ENCODE measurements at places on chromosomes 1 and 21.

GRCh38 chr1:41006942-41007865 is 14.3 kb downstream of the SLFNL1 start:
- DNase-seq: no peak

DNA sequence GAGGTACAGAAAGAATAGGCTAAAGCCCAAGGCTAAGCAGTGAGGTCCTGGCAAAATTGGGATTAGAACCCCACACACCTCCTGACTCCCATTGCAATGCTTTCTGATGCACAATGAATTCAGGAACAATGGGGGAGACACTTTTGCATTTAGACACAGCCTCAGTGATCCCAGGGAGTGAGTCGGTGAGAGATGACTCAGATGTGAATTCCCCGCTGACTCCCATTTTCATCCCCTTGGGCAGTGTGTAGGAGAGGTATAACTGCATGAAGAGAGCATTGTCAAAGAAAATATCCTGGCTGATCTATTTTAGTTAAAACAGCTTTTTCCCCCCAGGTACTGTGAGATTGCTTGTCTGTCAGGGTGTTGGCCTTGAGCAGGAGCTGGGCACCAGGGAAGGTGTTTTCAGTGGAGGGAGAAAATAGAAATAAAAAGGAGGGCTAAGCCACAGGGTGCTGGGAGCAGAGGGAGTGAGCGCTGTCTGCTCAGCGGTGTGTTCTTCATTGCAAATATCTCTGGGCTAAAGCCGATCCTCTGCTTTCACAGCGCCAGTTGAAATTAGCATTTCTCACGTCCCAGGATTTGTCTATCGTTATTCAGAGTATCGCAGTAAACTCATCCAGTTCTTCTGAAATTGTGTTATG is 247.7 kb upstream of the PTBP2 start:
- no peak for DNase-seq

GRCh38 chr1:37741130-37741529 is 23.8 kb downstream of the EPHA10 start:
- no peak for DNase-seq

DNA sequence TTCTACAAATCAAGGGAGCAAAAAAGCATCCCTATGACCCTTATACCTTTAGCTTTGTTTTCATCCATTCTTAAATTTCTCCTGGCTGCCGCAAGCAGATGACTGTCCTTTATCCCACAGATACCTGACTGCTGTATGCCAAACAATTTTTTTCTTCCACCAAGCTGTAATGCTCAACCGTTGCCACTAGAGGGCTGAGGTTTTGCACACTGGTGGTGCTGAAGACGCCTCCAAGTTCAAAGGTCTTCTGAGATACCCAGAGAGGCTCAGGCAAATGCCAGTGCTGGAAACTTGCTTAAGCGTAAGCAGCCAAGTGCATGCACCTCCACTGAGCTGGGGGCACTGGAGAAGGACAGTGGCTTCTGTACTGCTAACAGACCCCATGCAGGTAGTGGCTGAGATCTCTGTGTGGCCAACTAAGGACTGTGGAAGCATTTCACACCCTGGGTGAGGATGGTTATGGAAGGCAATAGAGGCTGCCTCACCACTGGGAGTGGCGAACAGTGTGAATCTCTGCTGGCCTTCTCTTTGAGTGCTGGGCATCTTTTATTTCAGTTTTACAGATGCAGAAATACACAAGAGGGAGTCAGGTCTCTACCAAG is 28.5 kb downstream of the CNIH3 start:
- DNase-seq: peak; percentile 15

- no peak for DNase-seq
Measured at GRCh38 chr1:86296305-86297205, 99.6 kb downstream of the ODF2L start.

- no peak for DNase-seq
Measured at GRCh38 chr1:22428672-22429071, 23.0 kb upstream of the ZBTB40 start.

DNA sequence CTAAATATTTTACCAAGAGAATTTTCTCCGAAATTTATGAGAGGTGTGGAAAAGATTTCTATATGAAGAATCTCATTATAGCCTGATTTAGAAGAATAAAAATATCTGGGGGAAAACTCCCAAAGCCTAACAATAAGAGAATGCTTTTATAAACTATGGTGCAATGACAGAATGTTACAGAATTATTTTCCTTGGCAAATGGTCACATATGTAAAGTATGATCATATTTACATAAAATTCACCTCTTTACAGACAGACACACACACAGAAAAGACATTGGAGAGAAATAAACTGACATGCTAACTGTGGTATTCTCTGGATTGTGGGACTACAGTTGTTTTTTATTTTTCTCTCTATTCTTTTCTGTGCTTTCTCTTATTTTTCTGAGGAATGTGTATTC is 226.3 kb upstream of the USP24 start:
- no peak for DNase-seq

GRCh38 chr1:20662110-20662475 is 924 bp upstream of the DDOST start:
- DNase-seq: no peak

GRCh38 chr1:167499664-167500101 is 18.6 kb downstream of the CD247 start:
- DNase-seq: no peak

DNA sequence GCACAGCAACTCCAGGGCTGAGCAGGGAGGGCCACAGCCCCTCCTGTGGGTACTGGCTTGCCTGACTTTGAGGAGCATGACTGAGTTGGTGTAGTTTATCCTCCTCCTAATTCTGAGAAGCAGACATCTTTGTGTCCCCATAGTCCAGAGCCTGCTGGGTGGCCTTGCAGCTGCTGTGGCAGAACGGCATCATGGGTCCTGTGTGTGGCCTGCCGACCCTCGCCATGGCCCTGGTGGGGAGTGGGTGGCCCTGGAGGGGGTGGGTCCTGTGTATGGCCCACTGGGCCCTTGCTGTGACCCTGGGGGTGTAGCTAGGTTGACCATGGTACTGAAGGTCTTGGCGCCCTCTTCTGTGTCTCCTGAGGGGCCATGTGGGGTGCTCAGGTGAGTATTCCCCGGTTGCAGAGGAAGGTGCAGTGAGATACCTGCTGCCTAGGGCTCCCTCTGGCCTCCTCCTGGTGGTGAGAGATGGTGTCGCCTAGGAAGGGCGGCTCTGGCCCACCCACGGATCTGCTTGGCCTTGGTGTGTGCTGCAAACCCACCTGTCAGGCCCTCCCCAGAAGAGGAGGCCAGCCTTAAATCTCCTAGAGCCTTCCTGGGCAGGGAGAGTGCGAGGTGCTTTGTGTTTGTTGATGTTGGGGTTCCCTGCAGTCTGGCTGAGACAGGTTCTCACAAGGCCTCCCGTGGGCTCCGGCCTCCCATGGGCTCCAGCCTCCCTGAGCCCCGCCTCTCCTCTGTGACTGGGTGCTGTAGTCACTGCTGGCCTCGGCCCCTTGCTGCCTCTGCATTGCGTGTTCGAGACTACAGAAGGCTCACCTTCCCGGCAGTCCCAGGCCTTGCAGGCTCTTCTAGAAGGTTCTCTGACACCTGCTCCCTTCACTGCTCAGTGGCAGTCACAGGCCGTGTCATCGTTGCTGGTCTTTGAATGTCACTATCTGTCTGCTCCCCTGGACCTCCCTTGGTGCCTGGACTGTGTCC is 7.8 kb downstream of the SNAP47 start:
- DNase-seq: no peak

- DNase-seq: no peak
Measured at GRCh38 chr1:155250246-155250632, 5.0 kb downstream of the ENTREP3 start.

DNA sequence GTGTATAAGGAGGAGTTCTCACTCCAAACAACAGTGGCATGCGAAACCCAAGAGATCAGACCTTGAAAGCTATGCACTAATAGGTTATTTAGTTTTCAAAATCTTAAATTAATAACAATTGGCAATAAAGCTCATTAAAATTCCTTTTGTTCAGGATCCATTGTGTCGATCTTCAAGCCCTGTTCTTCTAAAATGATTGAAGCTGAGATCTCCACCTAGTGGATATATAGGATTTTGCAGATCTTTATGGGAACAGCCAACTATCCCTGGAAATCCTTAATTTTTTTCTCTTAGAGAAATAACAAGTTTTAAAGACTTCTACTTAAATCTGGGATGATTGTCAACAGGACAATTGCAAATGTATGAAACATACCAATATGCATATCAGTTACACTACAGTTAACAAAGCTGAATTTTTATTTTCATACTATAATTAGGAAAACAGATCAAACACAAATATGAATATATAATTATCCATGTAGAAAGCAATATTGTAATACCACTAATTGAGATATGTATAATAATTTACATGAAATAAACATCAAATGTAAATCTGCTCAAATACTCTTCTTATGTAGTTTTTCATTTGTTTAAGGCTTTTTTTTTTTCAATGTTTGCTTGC is 43.3 kb downstream of the LRRC53 start:
- DNase-seq: no peak

- no peak for DNase-seq
Measured at GRCh38 chr21:43981151-43981870, 30.8 kb upstream of the TRAPPC10 start.

- DNase-seq: no peak
Measured at GRCh38 chr1:27454610-27455009, 35.4 kb downstream of the WASF2 start.

DNA sequence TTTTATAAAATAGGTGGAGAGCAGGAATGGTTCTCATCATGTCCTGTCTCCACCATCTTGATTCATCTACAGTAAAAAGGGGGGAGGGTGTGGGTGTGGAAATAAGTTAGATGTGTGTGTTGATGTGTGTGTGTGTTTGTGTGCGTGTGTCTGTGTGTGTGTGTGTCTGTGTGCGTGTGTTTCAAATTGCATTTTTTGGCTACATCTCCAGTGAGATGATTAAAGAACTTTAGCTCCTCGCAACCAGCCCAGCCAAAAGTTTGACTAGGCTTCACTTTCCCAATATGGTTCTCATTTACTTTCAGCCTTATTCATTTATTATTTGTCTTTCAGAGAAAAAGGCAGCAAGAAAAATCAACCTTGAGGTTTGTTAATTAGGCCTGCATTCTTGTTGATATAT is 14.7 kb upstream of the HAO2 start:
- DNase-seq: no peak

DNA sequence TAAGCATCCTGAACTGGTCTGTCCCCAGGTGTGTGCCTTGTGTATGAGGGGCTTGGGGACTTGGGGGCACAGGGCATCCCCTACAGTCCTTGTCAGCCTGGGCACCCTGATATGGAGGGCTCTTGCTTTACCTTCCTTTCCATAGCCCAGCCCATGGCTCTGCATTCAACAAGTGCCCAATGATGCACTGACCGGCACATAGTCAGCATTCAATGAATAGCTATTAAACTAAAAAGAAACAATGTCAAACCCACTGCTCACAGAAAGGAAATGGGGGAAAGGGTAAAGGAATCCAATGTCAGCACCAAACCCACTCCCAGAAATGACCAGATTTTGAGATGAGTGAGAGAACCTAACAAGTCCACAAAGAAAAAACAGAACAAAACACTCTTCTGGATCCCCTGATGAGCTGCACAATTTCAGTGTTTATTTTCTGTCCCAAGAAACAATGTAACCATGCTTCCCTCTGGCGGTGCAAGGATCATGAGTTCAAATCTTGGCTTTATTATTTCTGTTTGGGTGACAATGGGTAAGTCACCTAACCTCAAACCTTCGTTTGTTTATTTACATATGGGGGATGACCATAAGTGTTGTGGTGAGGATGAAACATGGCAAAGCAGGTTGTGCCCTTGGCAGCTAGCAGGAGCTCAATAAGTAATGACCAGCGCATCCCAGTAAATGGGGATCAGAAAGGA is 22.0 kb downstream of the SYT6 start:
- DNase-seq: no peak

DNA sequence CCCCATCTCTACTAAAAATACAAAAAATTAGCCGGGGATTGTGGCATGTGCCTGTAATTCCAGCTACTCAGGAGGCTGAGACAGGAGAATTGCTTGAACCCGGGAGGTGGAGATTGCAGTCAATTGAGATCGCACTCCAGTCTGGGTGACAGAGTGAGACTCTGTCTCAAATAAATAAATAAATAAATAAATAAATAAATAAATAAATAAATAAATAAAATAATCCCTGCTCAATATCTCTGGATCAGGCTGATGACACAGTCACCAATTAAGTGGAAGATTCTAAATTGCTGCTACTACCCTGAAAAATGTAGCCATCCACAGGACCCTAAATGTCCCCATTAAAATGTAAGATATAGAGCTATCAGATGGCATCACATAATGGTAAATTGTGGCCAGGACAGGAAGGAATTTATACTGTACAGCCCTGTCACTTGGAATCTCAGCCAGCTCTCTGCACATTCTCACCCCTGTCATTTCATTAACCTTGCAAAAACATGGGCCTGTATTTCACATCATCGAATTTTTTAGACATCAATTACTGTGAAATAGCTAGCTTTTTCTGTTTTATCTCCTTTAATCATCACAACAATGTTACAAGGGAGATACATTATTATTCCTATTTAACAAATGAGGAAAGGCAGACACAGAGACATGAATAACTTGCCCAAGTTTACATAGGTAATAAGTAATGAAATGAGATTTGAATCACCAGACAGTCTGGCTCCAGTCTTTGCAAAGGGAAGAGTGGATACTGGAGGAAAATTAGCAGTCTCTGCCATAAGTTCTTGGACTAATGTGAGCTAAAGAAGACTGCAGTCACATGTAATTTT is 56.7 kb upstream of the NTPCR start:
- DNase-seq: no peak

DNA sequence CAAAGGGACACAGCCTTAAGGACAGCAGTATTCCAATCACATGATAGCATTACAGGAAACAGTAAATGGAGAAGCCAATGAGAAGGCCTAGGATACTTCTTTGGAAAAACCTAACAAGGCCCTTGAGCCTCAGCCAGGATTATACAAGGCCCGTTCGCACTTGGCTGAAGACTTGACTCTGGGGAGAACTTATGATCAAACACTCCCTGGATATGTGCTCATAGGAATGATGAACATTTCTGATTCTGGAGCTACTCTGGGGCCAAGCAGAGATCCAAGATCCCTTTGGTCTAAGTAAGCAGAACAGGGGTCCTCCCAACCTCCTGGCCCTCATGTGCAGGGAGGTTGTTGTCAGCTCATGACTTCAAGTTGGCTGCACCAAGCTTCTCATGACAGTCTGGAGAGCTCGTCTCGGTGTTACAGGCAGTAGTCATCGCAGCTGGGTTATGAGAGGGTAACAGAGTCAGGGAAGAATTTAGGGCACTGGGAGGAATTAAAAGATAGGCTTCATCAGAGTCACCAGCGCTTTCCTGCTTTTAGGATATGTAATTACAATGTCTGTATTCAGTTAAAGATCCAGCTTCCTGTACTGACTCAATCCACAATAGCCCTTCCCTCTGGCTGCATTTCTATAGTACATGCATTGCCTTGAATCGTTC is 92.5 kb upstream of the IRF2BP2 start:
- no peak for DNase-seq
